Right ventricle myocardium superior (tissue), 1 donor: ENCODE measurements at places on chromosomes 2 and 18. TPM values are rescaled to one million over a fixed set of nuclear protein-coding genes. Genes with fewer than 3 reads are reported as not detected.

The RDH14 gene
- 45.5 TPM for total RNA-seq

DNA sequence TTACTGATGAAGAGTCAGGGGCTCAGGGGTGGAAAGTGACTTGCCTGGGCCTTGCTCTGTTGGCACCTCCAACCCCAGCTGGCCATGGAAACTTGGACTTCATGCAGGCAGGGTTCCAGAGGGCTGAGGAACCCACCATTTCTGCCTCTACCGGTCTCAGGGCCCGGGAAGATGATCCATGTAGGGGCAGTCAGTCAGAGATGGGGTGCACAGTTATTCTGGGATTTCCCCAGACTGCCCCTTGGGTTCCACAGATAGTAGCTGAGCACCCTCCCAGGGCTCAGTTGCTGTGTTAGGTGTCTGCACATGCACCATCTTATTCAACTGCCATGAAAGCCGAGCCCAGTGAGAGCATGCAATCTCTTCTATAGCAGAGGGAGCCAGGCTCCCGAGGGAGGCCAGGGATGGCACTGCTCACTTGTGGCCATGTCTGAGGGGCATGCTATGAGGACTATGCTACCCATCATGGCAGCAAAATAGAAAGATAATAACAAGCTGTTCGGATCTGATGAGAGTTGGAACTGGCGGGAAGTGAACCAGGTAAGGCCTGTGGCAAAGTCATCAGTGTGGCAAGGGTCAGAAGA, 37.3 kb downstream of the RHOB start:
- DNase-seq = no peak

- DNase-seq = no peak
These were observed 54.5 kb downstream of the MAP4K4 start for GRCh38 chr2:101751875-101752619.

- DNase-seq = peak; percentile 46
These were observed 90.4 kb upstream of the SLC35G4 start for GRCh38 chr18:11518788-11519685.

- no peak for DNase-seq
These were observed 532.7 kb upstream of the FSHR start for GRCh38 chr2:49686897-49687442.

DNA sequence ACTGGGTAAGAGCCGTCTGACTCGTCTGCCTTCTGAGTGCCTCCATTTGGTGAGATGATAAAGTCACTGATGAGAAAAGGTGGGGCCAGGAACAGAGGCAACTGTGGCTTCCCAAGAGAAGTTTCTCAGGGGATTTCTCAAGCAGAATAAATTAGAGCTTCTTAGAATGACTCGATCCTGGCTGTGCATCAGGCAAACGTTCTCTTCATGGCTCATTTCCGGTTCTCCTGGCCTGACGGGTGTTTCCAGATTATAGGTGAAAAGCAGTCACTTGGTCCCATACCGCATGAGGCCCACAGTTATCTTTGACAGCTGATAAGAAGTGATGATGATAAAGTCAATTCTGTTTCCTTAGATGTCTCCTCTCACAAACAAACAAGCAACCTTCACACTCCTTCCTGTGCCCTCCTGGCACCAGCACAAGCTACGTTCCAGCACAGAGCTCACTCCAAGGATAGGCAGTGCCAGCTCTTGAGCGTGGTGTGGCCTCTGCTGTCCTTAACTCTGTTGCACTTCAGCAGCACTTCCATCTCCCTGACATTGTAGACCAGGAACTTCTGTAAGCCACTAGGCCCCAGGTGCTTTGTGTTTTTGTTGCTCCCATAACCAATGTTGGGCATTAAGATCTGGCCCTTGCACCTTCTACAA, 37.8 kb upstream of the KCNF1 start:
- DNase-seq = peak; percentile 67

GRCh38 chr2:176473177-176473576, 203.9 kb downstream of the MTX2 start:
- peak; percentile 47 for DNase-seq
